ENCODE measurements at places on chromosomes 5 and 9.

DNA sequence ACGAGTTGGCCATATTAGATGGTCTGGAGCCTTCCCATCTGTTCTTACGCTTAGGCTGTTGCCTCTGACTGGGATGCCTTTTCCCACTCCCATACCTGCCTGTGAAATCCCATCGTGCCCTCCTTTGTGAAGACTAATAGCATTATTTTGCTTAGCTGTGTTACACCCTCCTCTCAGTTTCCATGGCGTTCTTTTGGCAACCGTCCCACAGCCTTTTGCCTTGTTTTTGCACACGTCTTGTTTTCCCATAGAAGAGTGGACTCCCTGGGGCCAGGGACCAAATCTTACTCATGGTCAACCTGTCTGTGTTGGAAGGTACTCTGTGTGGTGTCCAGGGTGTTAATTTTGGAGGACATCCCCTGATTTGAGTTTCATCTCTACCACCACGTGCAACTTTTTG lies 242.1 kb downstream of the HSPA4 start:
- DNase-seq = no peak

DNA sequence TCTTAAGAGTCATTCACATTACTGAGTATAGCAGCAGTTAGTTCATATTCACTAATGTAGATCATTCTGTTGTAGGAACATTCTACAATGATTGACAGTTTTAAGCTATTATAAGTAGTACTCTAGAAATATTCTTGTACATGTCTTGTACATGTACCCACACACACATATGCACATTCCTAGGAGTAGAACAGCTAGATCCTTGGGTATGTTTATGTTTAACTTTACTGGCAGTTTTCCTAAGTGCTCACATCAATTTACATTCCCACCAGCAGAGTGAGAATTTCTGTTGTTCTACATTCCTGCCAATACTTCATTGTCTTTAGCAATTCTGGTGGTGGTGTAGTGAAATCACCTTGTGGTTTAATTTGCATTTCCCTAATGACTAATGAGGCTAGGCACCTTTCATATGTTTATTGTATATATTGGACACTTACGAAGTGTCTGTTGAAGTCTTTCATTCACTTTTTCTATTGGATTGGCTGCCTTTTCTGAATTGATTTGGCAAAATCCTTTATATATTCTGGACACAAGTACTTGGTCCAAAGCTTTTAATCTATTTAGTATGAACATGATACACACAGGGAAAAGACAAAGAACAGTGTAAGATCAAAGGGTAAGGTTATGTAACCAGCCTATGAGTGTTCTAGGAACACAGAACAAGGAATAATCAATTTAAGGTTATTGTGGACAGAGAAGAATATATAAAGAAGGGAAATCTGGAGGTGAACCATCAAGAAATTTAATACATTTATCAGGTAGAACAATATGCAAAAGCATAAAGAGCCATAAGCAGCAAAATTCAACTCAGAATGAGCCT lies 95.6 kb downstream of the MLLT3 start:
- no peak for DNase-seq

DNA sequence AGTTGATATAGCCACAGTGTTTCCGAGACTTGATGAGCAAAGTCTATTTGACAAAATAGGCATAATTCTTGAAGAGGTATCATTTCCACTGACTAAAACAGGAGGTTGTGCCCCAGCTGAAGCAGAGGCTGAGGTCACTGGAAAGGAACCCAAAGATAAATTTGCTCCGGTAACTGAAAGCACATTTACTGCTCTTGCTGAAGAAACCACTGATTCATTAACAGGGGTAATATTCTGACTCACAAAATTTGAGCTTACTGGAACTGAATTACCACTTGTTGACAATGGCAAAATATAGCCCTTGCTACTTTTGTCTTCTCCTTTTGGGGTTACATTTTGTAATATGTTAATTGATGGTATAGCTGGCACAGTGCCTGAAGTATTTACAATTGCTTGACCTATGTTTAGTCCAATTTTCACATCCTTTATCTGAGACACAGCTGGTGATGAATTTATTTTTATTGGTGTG lies 30.2 kb downstream of the MLANA start:
- no peak for DNase-seq

DNA sequence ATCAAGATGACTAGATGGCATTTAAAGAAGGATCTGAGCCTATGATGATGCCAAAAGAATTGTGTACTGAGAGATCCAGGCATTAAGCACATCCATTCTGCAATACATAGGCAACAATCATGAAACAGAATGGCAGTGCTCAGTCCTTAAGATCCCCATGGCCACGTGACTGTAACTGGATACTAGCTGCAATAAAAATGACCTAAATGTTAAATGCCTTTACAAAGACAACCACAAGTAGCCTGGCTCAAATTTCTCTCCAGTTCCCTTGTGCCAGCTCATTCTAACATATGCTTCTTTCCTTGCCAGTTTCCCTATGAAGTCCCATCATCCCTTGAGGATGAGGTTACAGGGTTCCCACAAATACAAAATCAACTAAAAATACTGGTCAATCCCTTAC lies 148.3 kb upstream of the GHR start:
- DNase-seq = no peak

DNA sequence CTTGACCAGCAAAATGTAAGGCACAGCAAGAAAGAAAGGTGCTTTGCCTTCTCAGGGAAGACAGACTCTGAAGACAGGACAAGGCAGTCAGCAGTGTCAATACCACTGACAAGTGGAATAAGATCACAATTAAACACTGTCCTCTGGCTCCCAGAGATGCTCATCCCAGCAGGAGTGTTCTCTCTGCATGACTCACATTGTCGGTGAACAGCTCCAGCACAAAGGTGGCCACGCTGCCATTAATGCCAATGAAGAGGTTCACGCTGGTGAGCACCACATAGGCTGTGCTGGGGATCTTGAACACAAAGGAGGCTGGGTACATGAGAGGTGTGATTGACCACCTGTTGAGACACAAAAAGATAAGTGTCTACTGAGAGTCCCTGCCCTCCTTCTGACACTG lies 31.9 kb downstream of the NIPSNAP3B start:
- DNase-seq = no peak

DNA sequence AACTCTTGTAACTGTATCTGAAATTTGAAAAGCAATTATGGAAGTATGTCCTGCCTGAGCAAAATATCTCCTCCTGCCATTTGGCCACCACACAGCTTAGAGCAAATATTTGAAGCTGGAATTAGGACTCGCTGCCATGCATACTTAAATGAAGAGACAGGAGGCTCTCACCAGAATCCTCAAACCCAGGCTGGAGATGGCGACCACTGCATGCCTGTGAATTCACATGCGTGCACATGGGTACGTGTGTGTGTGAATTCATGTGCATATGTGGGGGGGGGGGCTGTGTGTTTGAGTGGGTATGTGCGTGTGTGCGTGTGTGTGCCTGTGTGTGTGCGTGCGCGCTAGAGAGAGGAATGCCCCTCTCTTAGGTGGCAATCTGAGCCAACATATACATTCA lies 84.1 kb upstream of the IRX1 start:
- no peak for DNase-seq

DNA sequence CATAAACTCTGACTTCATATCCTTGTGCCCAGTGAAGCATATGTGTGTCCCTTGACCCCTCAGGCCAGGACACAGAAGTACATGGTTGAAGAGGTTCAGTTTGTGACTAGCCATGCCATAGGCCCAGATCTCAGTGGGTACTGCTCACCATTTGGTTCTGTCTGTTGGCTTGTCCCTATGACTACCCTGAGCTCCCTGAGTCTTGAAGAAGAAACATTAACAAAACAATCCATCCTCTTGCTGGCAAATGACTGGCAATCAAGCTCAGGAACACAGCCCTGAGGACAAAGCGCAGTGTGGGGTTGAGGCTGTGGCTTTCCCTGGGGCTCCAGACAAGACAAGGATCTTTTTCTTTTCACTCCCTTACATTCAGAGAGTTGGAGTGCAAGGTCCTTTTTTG lies 46.3 kb downstream of the TNFAIP8 start:
- no peak for DNase-seq

DNA sequence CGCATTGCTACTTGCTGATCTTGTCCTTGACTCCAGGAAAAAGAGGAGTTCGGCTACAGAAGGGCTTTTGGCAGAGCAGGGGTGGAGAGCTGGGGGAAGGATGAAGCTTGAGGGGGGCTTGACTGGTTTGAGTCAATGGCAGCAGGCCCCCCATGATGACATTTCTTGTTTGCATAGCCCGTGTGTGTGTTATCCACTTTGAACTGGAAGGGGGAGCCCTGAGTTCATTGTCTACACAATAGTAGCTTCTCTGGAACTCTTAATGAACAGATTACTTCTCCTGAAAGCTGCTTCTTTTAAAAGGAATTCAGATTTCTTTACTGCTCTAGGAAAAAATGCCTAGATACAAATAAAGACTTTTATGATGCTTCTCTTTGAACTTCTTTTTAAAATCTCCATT lies 2.3 kb downstream of the IFNB1 start:
- DNase-seq = no peak

Data from lung microvascular endothelial cell (primary cell).